Stromal cell of bone marrow (primary cell): ENCODE measurements at places on chromosomes 6 and 20.
A peak's percentile ranks its signal among the peaks of the same experiment; 100 is the strongest.

GRCh38 chr20:5100684-5101347 lies 18.9 kb downstream of the PCNA start:
- DNase-seq, result peak; percentile 36

- peak; percentile 67 for DNase-seq
Measured at GRCh38 chr6:150267686-150268561, 100.9 kb upstream of the IYD start.

GRCh38 chr20:13130061-13130706 lies 90.9 kb upstream of the ISM1 start:
- DNase-seq, result no peak

DNA sequence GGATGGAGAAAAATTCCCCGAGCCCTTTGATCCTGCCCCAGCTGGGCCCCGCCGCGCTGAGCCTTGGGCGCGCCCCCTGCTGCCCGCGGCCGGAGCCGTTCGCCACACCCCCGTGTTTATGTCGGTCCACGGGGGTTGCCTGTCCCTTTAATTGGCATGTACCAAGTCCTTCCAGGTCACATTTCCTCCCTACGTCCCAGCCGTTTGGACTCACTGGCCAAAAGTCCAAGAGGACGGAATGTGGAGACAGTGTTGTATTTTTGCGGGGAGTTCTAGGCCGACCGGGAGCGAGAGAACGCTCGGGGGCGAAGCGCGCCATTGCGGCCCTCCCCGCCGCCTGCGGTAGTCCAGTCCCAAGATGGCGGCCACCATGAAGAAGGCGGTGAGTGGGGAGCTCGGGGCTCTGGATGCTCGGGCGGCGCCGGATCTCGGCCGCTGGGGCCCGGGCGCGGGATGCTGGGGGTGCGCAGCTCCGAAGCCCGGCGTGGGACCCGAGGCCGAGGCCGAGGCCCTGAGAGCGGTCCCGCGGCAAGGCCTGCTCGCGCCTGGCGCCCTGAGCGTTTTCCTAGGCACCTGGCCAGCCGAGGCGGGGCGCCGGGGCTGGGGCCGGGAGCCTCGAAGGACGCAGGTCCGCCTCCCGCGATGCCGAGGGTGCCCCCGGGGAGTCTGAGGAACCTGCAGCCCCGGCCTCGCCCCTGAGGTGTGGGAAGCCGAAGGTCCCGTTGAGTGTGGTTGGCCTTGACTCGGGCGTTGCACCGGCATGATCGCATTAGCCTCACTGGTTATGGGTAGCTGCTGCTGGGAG lies at the start of gene PFDN4:
Gene PFDN4, plus strand, starts transcription at position 345 of the 805 bp plus-strand sequence. Its CDS starts 14 bp downstream, at position 359.
- DNase-seq, result peak; percentile 66

DNA sequence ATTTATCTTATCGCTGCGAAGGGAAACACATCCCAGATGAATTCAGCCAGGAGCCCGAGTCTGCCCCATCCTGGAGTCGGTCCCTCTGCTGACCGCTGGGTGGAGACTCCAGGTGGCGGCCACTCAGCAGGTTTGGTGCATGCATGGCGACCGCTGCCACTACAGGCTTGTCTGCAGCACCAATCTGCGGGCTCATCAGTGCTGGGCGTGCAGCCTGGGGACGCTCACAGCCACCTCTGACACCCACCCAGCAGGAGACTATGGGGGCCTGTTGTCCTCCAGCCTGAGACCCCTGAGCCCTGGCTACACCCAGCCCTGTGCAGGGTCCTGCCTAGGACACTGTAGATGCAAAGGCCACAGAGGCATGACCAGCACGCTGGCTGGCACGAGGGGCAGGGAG lies 40.5 kb upstream of the GATA5 start:
- no peak for DNase-seq

- DNase-seq, result no peak
Measured at GRCh38 chr20:59318803-59319202, 18.4 kb downstream of the EDN3 start.

- no peak for DNase-seq
Measured at GRCh38 chr20:15076785-15077184, 739.4 kb upstream of the FLRT3 start.

DNA sequence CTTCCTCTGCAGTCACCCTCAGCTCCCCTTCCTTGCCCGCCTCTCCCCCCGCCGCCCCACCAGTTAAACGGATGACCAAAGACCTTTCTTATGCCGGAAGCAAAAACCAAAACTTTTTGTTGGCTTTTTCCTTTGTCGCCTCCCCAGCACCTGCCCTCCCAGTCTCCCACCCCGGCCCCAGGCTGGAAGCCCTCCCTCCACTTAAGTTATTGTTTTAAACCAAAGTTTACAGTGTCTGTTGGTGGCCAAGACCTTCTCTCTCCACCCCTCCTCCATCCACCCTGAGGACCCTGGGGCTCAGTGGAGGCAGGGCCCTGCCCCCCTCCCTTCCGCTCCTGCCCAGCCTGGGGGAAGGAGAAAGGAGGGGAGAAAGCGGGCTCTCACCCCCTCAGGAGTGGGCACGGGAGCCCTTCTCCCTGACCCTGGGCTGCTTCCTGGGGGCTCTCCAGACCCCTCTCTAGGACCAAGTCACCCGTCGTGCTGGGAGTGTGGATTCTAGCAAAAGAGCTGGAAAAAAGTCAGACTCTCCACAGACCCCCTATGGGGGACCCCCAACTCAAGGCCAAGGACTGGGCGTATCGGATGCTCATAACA lies 38.3 kb upstream of the MDFI start:
- no peak for DNase-seq

DNA sequence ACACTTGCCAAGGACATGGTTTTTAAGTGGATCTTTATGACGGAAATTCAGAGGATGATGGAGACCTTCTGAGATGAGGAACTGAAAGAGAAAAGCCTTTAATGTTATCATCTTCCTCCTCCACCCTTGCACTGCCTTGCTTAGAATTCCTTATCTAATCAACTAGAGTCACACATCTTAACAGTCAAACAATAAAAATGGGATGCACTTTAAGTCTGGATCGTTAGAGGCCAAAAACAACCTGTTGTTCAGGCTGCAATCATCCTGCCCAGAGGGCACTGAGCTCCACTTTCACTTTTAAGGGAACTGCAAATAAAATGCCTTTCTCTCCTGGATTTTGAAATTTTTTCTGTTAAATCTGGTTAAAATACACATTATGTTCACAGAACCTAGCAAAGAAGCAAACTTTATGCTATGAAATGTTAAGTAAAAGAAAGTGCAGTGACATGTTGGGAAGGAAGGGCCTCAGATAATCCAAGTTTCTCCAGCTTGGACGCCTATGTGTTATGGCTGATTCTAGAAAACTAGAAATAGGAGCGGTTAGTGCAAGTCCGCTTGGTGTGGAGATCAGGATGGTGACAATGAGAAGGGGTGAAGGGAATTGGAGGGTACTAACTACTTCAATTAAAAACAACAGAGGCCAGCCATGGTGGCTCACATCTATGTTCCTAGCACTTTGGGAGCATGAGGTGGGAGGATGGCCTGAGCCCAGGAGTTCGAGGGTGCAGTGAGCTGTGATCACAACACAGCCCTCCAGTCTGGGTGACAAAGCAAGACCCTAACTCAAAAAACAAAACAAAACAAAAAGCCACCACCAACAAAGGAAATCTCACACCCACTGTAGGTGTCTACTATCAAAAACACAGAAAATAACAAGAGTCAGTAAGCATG lies 66.4 kb upstream of the KIF13A start:
- DNase-seq, result no peak

GRCh38 chr20:58877976-58878360 lies 25.5 kb downstream of the GNAS start:
- no peak for DNase-seq

DNA sequence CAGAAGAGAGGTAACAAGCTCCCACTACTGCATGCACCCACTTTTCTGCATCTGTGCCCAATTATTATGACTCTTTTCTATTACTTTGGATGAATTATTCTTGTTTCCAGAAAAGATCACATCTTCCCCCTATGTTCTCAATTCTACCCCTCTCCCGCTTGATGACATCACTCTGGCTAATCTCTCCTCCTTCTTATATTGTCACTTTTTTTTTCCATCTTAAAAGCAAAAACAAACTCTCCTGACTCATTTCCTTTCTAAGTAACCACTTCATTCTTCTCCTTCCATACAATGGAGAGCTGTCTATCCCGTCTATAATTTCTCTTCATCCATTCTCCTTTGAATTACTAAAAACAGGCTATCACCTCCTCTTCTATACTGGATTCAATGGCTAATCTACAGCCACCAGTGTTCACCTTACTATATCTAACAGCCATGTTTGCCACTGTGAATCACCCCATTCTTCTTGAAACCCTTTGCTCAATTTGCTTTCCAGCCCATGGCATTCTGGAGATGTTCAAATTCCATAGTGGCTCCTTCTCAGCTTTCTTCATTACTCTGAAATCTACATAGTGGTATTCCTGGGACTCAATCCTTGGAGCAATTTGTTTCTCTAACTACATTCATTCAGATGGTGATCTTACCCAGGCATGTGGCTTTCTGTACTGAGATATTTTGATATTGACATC lies 378.4 kb downstream of the ARHGAP18 start:
- DNase-seq, result peak; percentile 36

DNA sequence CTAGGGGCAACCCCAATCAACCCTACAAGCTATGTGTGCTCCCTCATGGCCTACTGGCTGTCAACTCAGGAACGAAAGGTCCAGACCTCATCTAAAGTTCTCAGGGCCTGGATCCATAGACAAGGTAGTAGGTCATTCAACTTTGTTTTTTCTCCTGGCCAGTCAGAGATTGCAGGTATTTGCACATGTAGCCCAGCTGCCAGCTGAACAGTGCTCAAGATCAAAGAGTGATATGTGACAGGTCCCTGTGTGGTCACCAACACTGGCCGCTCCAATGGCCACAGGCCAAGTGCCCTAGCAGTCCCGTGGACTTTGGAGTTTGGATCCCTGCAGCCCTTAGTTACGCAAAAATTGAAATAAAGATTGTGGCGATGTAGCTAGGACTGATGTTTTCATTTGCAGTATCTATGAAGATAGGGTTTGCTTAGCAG lies 60.6 kb upstream of the ATXN1 start:
- DNase-seq, result no peak

DNA sequence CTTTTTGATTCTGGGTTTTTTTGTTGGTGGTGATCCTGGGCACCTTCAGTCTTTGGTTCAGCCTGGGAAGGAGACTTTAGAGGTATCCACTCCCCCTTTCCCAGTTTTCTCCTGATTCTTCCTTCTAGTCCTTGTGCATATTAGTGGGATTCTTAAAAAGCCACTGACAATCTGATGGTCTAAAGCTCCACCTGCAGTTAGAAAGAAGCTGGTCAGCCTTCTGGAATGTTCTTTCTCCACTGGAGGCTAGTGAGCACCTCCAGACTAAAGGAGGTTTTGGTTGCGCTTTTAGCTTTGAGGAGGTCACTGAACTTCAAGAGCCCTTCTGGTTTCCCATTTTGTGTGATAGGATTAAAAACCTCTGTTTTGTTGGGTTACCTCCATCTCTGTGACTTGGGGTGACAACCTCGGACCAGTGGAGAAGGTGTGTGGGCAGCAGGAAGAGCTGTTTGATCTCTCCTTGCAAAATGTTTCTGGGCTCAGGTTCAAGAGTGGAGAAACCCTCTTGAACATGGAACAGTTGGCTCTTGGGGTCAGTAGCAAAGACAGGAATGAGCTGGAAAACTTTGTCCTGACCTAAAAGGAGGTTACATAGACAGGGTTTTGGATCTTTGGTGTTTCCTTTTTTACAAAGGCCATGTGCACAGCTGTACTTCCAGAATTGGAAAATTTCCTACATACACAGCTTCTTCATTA lies 29.0 kb downstream of the JARID2 start:
- DNase-seq, result no peak

DNA sequence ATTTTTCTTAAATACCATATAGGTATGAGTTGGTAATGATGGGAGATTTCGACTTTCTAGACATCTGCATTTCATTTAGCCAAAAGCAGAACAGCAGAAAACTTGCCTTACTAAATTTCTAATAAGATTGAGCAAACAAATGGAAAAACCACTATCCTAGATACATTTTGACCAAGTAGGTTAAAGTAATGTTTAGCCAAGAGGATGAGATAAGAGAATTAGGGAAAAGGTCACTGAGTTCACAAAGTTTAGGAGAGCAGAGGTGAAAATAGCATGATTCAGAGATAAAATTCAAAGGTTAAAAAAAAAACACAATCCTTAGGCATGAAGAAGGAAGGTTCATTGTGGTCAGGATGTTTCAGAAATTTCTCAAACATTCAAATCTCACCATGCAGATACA lies 450.3 kb downstream of the CD83 start:
- DNase-seq, result no peak

- no peak for DNase-seq
Measured at GRCh38 chr20:3935295-3935955, 46.2 kb downstream of the PANK2 start.

- no peak for DNase-seq
Measured at GRCh38 chr6:6711832-6712448, 123.4 kb downstream of the LY86 start.

- DNase-seq, result peak; percentile 44
Measured at GRCh38 chr6:55825402-55826051, 49.9 kb downstream of the BMP5 start.

DNA sequence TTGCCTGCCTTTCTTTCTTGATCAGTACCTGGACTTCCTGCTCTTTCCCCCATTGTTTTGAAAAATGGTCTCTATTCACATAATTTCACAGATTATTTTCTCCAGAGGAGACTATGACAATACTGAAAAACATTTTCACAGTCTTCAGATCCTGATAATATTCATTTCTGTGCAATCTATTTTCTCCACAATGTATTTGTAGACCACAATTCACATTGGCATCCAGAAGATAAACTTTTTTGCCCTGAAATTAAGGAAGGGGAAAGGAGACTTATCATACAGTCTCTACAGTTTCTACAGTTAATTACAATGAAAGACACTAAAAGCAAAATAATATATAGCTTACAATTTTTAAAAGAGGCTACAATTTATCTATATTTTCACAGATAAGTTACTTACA lies 18.4 kb downstream of the LCA5 start:
- no peak for DNase-seq

GRCh38 chr6:16698997-16699868 lies 62.0 kb downstream of the ATXN1 start:
- DNase-seq, result no peak

DNA sequence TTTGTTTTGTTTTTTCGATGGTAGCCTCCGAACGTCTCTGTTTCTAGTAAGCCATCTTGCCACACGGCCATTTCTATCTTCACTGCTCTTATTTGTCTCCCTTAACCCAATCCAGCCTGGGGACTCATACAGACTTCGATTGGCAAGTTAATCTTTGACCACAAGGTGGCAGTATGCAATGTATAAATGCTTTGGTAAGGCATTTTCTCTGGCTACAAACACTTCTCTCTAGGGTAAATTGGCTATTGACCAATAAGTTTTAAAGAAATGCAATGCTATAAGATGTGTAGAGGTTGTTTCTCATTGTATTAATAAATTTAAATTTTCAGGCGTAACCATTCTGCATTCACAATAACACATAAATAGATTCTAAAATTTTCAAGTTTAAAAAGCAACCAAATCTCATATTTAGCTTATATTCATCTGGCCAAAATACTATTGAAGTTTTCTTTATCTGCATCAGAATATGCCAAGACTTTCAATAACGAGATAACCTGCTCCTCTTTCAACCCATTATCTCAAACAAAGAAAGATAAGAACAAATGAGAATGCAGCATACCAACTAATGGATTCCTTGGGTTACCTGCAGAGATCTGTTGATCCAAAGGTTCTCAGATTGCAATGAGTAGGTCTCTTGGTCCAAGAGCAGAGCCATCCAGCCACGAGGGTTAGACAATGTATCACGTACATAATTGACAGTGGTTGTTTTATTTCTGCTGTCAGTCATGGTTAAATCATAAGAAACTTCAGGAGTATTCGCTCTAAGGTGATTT lies 231.9 kb downstream of the PKHD1 start:
- peak; percentile 25 for DNase-seq
